H4 (cell line): ENCODE measurements at places on chromosomes 13 and 19. TPM values are rescaled to one million over a fixed set of nuclear protein-coding genes. Genes with fewer than 3 reads are reported as not detected.

SLC10A2 gene
- total RNA-seq = not detected in 2 replicates

CEACAM4 gene
- not detected in 2 replicates for total RNA-seq

NXNL1 gene
- not detected in 2 replicates for total RNA-seq

ZNF613 gene
- total RNA-seq = 2.5 and 9.3 TPM in 2 replicates

PABPC3 gene
- total RNA-seq = 0.04 and 0.06 TPM in 2 replicates

STAP2 gene
- total RNA-seq = 0.19 and 0.78 TPM in 2 replicates

EBI3 gene
- 0.33 and 1.2 TPM in 2 replicates for total RNA-seq

IRGC gene
- not detected in 2 replicates for total RNA-seq

NKPD1 gene
- total RNA-seq = 0.19 TPM in 1 of 2 replicates, not detected in the other

ITGBL1 gene
- 6.4 and 6.9 TPM in 2 replicates for total RNA-seq

N4BP2L1 gene
- 0.15 TPM in 1 of 2 replicates, not detected in the other for total RNA-seq

COG3 gene
- total RNA-seq = 7.5 and 8.4 TPM in 2 replicates

REXO1 gene
- total RNA-seq = 2.3 and 4.2 TPM in 2 replicates

GPR12 gene
- total RNA-seq = 0.12 TPM in 1 of 2 replicates, not detected in the other

IL4I1 gene
- 0.15 TPM in 1 of 2 replicates, not detected in the other for total RNA-seq

CGB7 gene
- not detected in 2 replicates for total RNA-seq

OR1M1 gene
- total RNA-seq = not detected in 2 replicates

VAV1 gene
- total RNA-seq = 0.06 TPM in 1 of 2 replicates, not detected in the other

FPR1 gene
- total RNA-seq = 2.5 and 3.0 TPM in 2 replicates

VSTM1 gene
- total RNA-seq = not detected in 2 replicates

NAPSA gene
- 0.99 TPM in 1 of 2 replicates, not detected in the other for total RNA-seq

GSK3A gene
- 29.8 and 30.6 TPM in 2 replicates for total RNA-seq

WTIP gene
- total RNA-seq = 9.9 and 11.4 TPM in 2 replicates

SIGLEC12 gene
- not detected in 2 replicates for total RNA-seq

LRRC63 gene
- 0.10 TPM in 1 of 2 replicates, not detected in the other for total RNA-seq

CA11 gene
- 2.2 and 8.3 TPM in 2 replicates for total RNA-seq

TGFBR3L gene
- not detected in 2 replicates for total RNA-seq

NLRP9 gene
- total RNA-seq = not detected in 2 replicates
